ENCODE measurements at places on chromosomes 1 and 21. TPM values are rescaled to one million over a fixed set of nuclear protein-coding genes. Genes with fewer than 3 reads are reported as not detected.

AMIGO1 gene
- 1.1 TPM for total RNA-seq

RNF186 gene
- not detected for total RNA-seq

RGS5 gene
- total RNA-seq, result 1.4 TPM

KCNH1 gene
- 2.4 TPM for total RNA-seq

POGK gene
- total RNA-seq, result 31.2 TPM

PAQR6 gene
- total RNA-seq, result 3.6 TPM

OVAAL gene
- not detected for total RNA-seq

RNU1-4 gene
- total RNA-seq, result not detected

IL24 gene
- total RNA-seq, result 0.17 TPM

Data from A549 treated with RU486 at 1 μM for 4 hours (cell line).